ENCODE measurements at places on chromosomes 3 and 15.

DNA sequence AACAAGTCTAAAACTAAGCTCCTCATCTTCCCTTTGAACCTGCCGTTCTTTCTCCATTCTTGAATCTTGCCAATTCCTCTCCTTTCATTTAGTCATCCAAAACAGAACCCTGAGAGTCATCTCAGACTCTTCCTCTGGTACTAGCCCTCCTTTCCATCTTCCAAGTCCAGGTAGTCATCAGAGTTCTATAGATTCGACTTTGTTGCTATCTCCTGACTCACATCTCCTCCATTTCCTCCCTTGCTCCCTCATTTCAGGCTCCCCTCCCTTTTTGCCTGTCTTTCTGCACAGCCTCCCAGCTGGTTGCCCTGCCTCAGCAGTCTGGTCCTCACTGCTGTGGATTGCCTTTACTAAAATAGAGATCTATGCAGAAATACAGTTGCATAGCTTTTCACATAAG, 4.7 kb downstream of the ATG7 start:
- DNase-seq = no peak

- DNase-seq = no peak
Observed at GRCh38 chr15:90124507-90124906, 22.2 kb upstream of the IDH2 start.

DNA sequence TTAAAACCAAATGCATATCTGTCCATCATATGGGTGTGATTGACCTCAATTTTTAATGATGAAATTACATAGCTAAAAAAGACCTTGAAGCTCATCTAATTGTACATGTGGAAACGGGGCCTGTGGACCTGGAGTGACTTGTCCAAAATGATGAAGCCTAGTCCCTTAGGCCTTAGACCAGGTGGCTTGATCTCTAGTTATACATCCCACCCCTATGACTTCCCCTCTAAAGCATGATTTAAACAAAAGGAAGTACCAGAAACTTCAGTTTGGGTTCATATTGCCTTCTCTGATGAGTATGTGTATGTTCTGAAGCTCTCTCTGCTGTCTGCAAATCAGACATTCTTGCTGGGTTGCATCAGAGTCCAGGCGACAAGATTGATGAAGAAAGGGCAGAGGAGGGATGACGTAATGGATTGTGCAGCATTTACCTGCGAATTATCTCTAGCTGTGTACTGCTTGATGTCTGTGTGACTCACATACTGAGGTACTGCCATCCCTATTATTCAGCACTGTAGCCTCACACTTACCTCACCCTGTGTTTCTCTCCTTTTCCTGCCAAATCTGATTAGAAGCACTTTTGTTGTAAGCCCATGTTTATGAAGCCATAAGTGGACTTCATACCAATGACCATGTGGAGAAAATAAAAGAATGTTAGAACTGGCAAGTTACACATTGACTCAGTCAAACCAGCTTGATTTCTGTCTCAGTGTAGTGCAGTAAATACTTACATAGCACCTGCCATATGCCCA, 111.5 kb downstream of the FILIP1L start:
- DNase-seq = peak; percentile 97

DNA sequence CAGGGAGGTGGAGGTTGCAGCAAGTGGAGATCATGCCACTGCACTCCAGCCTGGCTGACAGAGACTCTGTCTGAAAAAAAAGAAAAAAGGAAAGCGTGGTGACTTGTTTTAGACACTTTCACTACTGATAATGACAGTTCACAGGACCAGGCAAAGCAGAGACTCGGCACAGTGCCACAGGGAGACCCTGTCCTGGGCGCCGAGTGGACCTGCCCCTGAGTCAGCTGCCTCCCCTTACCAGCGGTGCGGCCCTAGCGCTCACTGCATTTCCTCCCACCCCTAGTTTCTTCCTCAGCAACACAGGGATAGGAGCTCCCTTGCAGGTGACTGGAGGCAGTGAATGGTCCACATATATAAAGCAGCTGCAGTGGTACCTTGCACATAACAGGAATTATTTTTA, 38.7 kb upstream of the NSMCE3 start:
- no peak for DNase-seq

- peak; percentile 62 for DNase-seq
Observed at GRCh38 chr3:194711913-194712312, 26.2 kb downstream of the FAM43A start.

- no peak for DNase-seq
Observed at GRCh38 chr3:109440353-109440752, 103.0 kb upstream of the DPPA4 start.

- DNase-seq = no peak
Observed at GRCh38 chr15:29396176-29396811, 126.7 kb upstream of the NSMCE3 start.

DNA sequence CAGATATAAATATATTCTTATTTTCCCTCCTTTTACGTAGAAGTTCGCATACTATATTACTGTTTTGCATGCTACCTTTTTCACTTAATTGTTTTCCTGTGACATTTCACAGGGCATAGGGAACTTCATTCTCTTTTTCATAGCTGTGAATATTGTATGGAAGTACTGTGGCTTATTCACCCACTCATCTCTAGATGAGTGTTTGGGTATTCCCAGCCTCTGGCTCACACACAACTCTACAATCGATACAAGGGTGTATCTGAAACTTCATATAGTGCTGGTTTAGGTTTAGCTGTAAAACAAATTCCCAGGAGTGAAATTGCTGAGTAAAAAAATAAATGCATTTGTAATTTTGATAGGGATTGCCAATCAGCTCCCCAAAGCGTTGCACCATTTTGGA, 55.3 kb upstream of the MAGI1 start:
- DNase-seq = no peak

- no peak for DNase-seq
Observed at GRCh38 chr3:74693696-74694393, 79.4 kb upstream of the CNTN3 start.

DNA sequence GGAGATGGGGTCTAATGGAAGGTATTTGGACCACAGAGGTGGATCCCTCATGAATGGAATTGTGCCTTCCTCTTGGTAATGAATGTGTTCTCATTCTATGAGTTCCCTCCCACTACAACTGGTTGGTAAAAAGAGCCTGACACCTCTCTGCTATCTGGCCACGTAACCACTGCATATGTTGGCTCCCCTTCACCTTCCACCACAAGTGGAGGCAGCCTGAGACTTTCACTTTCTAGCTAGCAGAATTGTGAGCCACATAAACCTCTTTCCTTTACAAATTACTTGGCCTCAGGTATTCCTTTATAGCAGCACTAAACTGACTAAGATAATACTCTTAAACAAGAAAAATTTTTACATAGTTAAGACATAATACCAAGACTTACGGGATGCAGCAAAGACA, 155.3 kb downstream of the NR1I2 start:
- DNase-seq = no peak

DNA sequence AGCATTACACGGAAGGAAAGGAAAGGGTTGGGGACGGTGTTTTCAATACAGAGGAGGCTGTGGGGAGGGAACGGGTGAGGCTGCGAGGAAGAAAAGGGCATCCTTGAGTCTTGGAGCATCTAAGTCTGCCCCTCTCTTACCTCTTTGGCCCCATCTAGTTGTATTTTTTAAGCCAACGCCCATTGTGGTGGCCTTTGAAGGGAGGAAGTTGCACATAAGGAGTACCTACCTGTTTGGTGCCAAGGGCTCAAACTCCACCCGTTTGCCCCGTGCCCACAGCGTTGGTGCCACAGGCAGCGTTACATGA, 146.1 kb upstream of the UMPS start:
- no peak for DNase-seq
